ENCODE measurements at places on chromosomes 4 and X.

GRCh38 chrX:24485323-24485722, 20.2 kb downstream of the PDK3 start:
- no peak for DNase-seq

GRCh38 chr4:155371432-155372043, 5.2 kb downstream of the MAP9 start:
- DNase-seq: no peak

GRCh38 chr4:42341518-42342026, 55.7 kb upstream of the SHISA3 start:
- DNase-seq: no peak

- DNase-seq: no peak
Observed at GRCh38 chrX:105701310-105702052, 120.9 kb upstream of the NRK start.

GRCh38 chr4:152983221-152983620, 47.1 kb downstream of the FHDC1 start:
- no peak for DNase-seq

- DNase-seq: no peak
Observed at GRCh38 chr4:1994938-1995337, 13.8 kb downstream of the NELFA start.

DNA sequence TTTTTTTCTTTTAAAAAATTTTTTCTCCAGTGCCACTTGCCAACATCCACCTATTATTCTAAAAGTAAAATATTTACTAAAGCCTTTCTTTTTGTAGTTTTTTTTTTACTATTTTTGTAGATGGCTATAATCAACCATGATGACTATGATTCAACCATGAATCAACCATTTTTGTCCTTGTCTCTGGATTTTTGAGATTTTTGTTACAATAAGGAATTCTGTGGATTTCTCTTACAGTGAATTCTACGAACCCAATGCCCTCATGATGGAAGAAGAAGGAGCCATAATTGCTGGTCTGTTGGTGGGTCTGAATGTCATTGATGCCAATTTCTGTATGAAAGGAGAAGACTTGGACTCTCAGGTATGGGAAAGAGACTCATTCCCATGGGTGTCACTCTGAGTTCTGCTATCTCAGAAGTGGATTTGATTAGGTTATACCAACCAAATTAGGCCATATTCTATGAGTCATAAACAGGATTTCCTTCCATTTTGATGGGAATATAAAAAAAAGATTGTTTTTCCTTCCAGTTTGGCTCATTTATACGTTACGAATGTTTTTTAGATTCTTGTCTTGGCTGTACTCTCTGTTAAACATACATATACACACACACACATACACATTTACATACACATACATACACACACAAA, 46.7 kb downstream of the RUFY3 start:
- DNase-seq: no peak

GRCh38 chrX:64976673-64977040, 407 bp upstream of the ZC4H2 start:
- no peak for DNase-seq

DNA sequence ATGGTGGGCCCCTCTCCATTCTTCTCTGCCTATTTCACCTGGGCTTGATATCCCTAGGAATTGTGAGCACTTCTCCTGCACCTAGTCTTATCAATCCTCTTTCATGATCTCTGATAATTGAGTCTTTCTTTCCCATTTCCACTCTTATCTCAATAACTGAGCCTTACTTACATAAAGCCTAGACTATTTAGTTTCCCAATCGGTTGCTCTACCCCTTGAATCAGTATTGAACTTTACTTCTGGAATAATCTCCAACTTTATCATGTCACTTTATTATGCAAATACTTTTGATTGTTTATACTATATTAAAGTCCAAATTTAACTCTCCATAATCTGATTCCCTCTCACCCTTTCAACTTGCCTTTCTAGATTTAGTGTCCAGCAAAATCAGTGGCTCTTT, 222.7 kb downstream of the SPRY1 start:
- DNase-seq: no peak

DNA sequence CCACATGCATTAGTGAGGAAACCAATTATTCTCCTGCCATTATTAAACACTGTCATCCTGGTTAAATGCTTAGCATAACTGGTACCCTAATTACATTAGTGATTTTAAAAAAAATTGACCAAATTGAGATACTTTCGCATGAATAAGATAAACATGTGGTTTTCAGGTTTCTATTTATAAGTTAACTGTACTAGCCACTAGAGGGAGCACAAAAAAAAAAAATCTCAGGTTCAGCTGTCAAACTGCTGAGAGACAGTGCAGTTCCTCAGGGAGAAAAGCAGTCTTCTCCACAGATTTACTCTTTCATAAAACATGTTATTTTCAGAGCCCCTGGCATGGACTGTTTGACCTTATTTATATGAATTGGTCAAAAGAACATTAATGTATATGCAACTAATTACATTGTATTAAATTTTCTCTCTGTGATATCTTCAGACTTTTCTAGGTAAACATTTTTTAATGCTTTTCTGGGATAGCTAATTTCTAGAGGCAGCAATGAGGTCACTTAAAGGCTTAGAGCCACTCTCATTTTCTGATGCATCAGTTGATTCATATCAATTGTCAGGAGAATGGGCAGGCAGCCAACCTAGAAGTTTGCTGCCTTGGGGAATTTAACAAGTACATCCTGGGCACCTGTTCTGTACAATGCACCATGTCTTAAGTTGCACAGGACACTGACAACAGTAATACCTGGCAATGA, 167.5 kb downstream of the CDS1 start:
- DNase-seq: no peak

- no peak for DNase-seq
Observed at GRCh38 chr4:71595576-71596108, 188.2 kb downstream of the GC start.

DNA sequence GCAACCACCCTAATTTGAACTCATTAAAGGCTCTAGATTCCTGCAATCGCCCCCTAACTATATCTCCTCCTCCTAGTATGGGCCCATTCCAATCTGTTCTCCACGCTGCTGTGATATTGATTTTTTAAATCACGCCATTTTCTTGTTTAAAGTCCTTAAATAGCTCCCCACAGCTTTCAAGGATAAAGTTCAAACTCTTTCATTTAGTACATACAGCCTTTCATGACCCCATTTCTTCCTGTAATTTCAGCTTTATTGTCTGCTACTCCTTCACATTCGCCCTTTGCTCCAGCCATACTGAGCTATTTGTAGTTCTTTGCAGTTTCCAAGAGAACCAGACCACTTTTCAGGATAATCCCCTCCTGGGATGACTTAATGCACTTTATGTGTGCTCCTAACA, 118.5 kb downstream of the GC start:
- DNase-seq: no peak

All from stimulated activated CD8-positive, alpha-beta memory T cell treated with anti-CD3 and anti-CD28 coated beads, Interleukin-15, amount 100 ng/mL, for 24 hours (primary cell).